Thyroid gland (tissue), 4 donors: ENCODE measurements at places on chromosomes 4 and X. TPM values are rescaled to one million over a fixed set of nuclear protein-coding genes. Genes with fewer than 3 reads are reported as not detected.

DNA sequence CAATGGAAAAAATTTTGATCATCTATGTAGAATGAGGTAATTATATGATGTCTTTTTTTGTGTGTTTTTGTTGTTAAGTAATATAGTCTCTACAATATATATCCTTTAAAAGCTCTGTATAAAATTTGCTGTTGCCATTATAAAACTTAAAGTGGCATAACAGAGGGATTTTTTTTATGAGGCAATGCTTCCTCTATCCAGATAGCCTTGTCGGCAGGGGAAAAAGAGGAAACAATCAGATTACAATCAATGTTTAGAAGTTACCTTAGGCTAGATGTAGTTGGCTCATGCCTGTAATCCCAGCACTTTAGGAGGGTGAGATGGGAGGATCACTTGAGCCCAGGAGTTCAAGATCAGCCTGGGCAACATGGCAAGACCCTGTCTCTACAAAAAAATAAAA is 86.8 kb downstream of the DIAPH2 start:
- no peak overlapping the region for H3K4me3 ChIP-seq
- no peaks in the 10 kb centered on the region for H3K4me1 ChIP-seq
- DNase-seq = no peak
- H3K27me3 ChIP-seq = no peaks in the 10 kb centered on the region
- no peak overlapping the region for H3K27ac ChIP-seq
- H3K36me3 ChIP-seq = no peaks in the 10 kb centered on the region

The ENPEP gene
- 6.6 TPM for total RNA-seq

The PPEF1 gene
- not detected for total RNA-seq

The FDCSP gene
- not detected for total RNA-seq
